ENCODE measurements at places on chromosomes 7 and 10.
A peak's percentile ranks its signal among the peaks of the same experiment; 100 is the strongest.

DNA sequence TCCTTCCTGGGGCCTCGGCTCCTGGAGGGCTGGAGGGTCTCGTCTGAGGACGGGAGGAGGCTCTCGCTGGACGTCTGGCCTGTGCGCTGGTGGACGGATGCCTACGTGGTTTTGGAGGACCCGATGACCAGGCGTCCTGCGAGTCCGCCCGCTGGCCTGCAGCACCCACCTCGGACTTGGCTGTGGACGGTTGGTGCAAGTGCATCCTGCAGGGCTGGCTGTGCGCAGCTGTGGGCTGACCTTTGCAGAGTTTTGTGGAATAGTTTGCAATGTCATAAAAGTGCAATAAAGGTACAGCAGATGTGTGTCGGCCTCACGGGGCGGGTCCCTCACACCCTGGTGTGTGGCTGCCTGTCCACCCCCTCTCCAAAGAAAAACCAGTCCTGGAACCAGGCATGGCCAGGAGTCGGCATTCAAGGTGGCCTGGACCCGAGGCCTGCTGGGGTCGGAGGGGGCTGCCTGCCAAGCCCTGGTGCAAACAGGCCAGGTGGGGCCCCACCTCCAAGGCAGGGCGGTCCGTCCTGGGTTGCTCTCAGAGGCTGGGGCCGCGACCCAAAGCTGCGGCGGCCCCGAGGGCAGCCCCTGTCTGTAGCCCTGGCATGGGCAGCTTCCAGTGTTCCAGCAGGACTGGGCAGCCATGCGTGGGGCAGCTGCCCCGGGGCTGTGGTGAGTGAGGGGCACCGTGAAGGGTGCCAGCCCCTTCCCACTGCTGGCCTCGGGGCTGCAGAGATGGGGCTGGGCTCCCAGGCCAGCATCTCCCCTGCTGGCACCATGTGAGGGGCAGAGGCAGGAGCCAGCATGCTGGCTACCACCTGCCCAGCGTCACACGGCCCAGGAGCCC, 29.3 kb upstream of the FOXL3 start:
- DNase-seq, result no peak

GRCh38 chr7:142603870-142604448, 145.3 kb upstream of the PRSS1 start:
- peak; percentile 8 for DNase-seq

GRCh38 chr7:4288791-4289394, 393.2 kb upstream of the FOXK1 start:
- DNase-seq, result no peak

GRCh38 chr7:76424413-76425111, at the start of gene ZP3:
TSS of gene ZP3 (plus strand) at chr7:76424950. CDS start at chr7:76424965, 15 bp downstream.
- DNase-seq, result no peak

GRCh38 chr10:37752334-37752875, 105.0 kb downstream of the ZNF248 start:
- no peak for DNase-seq

- DNase-seq, result no peak
These were observed 93.9 kb upstream of the AGR3 start for GRCh38 chr7:16975712-16976111.

DNA sequence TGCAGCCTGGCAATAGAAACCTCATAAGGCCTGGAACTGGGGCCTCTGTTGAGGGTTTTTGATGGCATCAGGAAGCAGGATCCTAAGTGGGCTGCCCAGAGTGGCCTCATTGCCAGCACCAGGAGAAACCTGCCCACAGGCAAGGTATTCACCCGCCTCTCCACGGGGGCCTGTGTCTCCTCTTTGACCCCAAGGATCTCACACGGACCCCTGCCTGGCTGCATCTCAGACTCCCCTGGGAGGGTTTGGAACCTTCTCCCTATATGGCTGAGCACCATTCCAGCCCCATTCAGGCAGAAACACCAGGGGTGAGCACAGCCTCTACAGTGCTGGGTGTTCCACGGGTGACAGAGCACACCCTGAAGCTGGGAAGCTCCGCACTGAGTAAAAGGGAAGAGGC, 14.6 kb upstream of the C10orf71 start:
- DNase-seq, result no peak

DNA sequence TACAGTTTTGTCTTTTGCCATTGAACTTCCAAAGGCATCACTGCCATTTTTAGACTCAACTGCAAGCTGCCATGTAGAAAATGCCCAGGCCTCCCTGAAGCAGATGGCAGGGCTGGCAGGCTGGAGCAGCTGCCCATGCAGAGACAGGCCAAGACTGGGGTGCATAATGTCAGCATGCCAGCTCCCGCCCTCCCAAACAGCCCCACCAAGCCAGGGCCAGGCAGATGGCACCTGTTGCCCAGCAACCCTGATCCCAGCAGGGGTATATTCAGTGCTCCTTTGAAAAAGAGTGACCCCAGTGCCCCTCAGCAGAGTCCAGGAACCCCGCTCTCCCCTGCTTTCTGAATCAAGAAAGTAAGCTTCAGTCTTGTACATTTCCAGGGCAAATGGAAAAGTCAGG, 32.6 kb downstream of the VSTM4 start:
- no peak for DNase-seq

Measured in activated CD4-positive, CD25-positive, alpha-beta regulatory T cell treated with anti-CD3 and anti-CD28 coated beads, Interleukin-2, amount 50 U/mL, for 16 hours (primary cell).